ENCODE measurements at places on chromosomes 6 and 20. TPM values are rescaled to one million over a fixed set of nuclear protein-coding genes. Genes with fewer than 3 reads are reported as not detected.

GRCh38 chr6:1984346-1984994 is 260.9 kb downstream of the GMDS start:
- peaks cover 28% of the 10 kb centered on the region for H3K4me1 ChIP-seq
- DNase-seq: no peak
- H3K27me3 ChIP-seq: no peaks in the 10 kb centered on the region
- no peak overlapping the region for H3K27ac ChIP-seq

GRCh38 chr6:85483846-85484245 is 34.0 kb downstream of the NT5E start:
- no peak overlapping the region for H3K27ac ChIP-seq
- peaks cover 2% of the 10 kb centered on the region for H3K4me1 ChIP-seq
- H3K4me3 ChIP-seq: no peak overlapping the region
- no peak for DNase-seq
- H3K27me3 ChIP-seq: no peaks in the 10 kb centered on the region
- no peaks in the 10 kb centered on the region for H3K36me3 ChIP-seq

- no peaks in the 10 kb centered on the region for H3K27me3 ChIP-seq
These were observed 137.3 kb upstream of the VGLL2 start for GRCh38 chr6:117128052-117128451.

DNA sequence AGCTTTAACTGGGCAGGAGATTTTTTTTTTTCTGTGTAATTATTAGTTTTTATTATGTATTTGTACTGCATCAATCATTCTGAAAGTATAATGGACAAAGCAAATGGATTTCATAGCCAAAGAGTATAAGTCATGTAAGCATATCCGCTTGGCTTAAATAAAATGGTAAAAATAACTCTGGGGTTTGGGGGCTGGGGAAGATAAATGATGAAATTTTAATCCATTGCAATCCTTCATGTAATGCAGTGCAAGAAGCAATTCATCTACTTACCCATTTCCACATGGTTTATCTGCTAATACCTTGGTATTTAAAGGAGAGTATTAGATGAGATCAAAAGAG is 781.4 kb downstream of the QKI start:
- H3K27me3 ChIP-seq: no peaks in the 10 kb centered on the region
- H3K4me1 ChIP-seq: no peaks in the 10 kb centered on the region
- no peak overlapping the region for H3K4me3 ChIP-seq

The PHIP gene
- 35.6 TPM for total RNA-seq

DNA sequence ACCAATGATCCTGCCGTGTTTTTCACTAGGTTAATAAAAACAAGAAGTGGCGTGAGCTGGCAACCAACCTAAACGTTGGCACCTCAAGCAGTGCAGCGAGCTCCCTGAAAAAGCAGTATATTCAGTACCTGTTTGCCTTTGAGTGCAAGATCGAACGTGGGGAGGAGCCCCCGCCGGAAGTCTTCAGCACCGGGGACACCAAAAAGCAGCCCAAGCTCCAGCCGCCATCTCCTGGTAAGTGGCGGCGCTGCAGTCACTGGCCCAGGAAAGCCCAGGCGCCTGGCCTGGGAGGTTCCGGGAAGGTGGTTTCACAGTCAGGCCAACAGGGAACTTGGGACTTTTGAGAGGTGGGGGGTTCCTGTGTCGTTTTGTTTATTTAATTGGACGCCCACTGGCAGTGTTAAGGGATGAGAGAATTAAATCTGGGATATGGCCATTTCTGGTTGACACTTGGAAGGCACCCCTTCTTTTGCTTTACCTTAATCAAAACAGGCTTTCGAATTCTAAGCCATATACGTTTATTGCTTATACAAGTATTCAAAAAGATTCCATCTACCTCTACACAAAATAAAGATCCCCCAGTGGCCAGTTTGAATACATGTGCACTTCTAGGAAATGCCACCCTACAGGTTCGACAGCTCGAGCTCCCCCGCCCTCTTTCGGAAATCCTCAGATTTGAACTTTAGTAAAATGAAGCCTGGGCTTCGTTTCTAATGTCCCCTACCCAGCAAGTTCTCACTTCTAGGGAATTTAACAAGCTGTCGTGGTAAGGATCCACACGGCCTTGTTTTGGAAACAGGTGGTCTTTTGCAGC is 138.9 kb downstream of the TMEM242 start:
- H3K36me3 ChIP-seq: peaks cover 19% of the 10 kb centered on the region
- DNase-seq: no peak
- peak overlapping the region; percentile 37 for H3K27ac ChIP-seq
- H3K27me3 ChIP-seq: no peaks in the 10 kb centered on the region
